ENCODE measurements at places on chromosomes 11 and 22. TPM values are rescaled to one million over a fixed set of nuclear protein-coding genes. Genes with fewer than 3 reads are reported as not detected.
A peak's percentile ranks its signal among the peaks of the same experiment; 100 is the strongest.

- no peak for DNase-seq
Observed at GRCh38 chr22:39291523-39291922, 27.9 kb downstream of the RPL3 start.

DNA sequence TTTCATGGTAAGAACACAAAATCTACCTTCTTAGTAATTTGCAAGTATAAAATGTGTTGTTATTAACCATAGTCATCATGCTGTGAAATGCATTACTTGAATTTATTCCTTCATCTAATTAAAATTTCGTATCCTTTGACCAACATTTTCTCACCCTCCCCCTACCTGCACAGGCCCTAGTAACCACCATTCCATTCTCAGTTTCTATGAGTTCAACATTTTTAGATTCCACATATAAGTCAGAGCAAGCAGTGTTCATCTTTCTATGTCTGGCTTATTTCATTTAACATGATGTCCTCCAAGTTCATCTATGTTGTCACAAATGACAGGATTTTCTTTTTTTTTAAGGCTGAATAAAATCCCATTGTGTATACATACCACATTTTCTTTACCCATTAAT, 43.5 kb upstream of the CCDC179 start:
- DNase-seq: no peak

The SF3A1 gene
- total RNA-seq: 75.7 TPM

- no peak for DNase-seq
Observed at GRCh38 chr11:131491503-131491902, 121.1 kb downstream of the NTM start.

GRCh38 chr22:17871726-17872458, 97.6 kb upstream of the BID start:
- DNase-seq: no peak

- DNase-seq: no peak
Observed at GRCh38 chr22:34842630-34843029, 223.3 kb upstream of the ISX start.

The CATSPERZ gene
- not detected for total RNA-seq

The VPREB1 gene
- not detected for total RNA-seq

DNA sequence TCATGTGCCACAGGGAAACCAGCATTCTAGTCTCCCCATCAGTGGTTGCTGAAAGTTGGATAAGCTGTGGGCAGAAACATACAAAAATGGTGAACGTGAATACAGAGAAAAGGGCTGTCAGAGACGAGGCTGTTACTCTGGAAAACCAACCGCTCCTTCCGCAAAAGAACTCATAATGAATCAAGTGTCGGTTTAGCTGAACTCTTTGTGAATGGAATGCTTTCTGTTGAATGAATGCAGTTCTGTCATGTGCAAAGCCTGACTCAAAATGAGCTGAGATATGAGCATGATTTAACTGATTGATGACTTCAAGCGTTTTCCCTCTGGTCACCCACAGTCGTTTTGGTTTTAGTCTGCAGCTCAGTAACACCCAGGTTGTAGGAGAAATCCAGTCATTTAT, 298.3 kb downstream of the ETS1 start:
- no peak for DNase-seq

DNA sequence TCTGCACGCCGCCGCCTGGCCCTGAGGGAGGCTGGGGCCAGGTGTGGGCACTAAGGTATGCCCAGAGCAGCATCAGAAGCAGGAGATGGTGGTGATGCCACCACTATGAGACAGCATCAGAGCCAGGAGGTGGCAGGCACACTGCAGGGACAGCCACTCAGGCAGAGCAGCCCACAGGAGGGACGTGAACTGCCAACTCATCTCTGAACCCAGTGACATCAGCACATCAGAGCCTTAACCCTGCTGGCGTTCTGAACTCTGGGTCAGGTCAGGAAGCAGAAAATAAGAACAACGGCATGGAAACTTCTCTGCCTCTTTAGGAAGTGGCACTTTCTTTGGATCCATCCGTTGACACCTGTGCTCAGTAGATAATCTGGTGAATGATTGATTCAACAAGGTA, 14.7 kb upstream of the IFT27 start:
- no peak for DNase-seq

DNA sequence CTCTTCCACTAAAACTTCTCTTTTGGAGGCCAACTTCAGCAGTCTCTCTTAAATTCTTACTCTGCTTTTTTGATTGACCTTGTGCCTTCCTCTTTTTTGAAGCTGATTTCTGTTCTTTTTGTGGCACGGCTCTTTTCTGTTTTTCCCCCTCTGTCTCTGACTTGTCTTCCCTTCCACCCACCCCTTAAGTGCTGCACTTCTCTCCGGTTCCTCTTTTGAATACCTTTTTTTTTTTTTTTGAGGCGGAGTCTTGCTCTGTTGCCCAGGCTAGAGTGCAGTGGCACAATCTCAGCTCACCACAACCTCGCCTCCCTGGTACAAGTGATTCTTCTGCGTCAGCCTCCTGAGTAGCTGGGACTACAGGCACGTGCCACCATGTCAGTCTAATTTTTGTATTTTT, 211.9 kb downstream of the BLID start:
- DNase-seq: no peak

The SCUBE2 gene
- total RNA-seq: 0.76 TPM

The LUZP2 gene
- total RNA-seq: 0.05 TPM

The SCARF2 gene
- 17.4 TPM for total RNA-seq

- no peak for DNase-seq
Observed at GRCh38 chr11:121864660-121865059, 251.4 kb downstream of the BLID start.

GRCh38 chr11:71185411-71185810, 67.0 kb downstream of the SHANK2 start:
- DNase-seq: no peak

- DNase-seq: no peak
Observed at GRCh38 chr22:31474743-31475142, 14.9 kb downstream of the EIF4ENIF1 start.

GRCh38 chr11:120024046-120024445, 113.9 kb downstream of the TRIM29 start:
- no peak for DNase-seq

DNA sequence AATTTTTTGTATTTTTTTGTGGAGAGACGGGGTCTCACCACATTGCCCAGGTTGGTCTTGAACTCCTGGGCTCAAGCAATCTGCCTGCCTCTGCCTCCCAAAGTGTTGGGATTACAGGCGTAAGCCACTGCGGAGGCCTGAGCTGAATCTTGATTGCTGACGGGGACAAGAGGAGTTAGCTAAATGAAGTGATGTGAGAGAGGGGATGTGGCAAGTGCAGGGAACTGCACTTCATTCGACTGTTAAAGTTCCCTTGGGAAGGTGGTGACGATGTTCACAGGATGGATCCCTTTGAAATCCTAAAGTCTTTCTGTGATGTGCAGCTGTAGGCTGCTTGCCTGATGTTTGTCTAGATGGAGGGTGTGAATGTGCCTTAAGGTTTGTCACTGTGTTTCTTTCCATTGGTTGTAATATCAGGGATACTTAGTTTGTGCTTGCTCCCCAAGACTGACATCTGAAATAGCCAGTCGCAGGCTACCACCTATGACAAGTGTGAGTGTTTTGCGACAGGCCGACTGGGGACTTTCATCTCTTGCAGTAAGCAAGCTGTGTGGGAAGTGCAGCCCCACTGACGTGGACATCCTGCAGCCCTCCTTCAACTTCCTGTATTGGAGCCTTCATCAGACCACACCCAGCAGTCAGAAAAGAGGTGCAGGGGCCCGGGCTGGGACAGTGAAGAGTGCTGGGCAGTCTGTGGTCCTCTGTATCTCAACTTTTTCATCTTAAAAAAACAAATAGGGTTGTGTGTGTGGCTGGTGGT, 19.6 kb upstream of the CCDC134 start:
- no peak for DNase-seq

DNA sequence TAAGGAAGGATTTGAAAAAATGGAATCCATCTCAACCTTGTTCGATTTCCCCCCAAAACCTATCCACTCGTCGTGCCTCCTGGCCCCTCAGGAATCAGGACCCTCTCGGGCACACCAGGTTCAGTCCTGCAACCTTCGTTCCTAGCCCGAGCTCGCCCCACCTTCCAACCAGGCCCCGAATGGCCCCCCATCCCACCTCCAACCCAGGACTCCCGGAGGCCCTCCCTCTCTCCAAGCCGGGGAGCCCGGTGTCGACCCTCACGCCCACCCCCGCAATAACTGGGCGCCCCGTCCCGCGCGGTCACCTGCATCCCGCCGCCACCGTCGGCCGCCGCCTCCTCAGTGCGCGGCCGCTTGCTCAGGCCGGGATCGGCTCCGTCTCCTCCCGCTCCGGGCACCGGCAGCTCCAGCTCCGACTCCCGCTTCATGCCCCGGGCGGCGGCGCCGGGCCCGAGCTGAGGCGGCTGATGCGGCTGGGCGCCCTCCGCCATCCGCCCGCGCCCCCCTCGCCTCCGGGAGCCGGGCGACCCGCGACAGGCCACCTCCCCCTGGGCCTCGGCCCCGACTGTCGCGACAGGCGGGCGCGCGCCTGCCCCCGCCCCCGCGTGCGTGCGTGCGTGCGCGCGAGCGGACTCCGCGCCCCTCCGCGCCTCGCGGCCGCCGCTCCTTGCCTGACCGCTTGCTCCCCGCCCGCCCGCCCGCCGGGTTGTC, 534 bp downstream of the RBFOX2 start:
- DNase-seq: no peak

GRCh38 chr11:116357784-116358544, 414.8 kb downstream of the BUD13 start:
- DNase-seq: no peak

- no peak for DNase-seq
Observed at GRCh38 chr11:122285070-122285988, 169.3 kb upstream of the BLID start.

DNA sequence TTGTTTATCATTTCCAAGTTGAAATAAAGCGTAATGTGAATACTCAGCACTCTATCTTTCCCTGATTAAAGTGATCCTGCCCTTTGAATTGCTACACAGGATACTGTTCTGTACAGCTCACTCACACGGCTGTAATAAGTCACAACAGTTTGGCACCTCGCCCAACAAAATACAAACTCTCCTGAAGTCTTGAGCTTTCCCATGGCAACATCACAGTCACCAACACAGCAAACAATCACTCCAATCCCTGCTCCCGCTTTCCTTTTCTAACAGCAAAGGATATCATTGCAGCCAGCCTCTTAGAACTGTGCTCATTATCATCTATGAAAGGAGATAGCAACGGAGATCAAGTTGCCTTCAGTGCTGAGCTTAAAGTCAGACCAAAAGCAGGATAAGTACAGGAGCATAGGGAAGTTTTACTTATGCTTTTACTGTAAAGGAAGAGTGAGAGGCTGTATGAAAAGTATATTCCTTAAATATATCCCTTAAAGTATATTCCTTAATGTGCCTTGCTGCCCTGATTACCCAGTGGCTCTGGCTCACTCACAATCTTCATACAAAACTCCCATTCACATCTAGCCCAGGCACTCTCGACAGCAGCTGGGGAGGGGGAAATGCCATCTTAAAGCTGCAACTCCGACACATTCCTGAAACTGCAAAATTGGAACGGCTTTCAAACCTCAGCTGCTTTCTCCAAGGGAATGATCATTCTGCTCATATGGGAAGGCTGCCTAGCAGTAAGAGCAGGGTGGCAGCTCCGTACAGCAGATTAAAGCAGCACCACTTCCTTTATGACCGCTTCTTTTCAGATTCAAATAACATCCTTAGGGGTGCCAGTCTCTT, 35.8 kb downstream of the MAML2 start:
- peak; percentile 100 for DNase-seq

The RIMBP3B gene
- total RNA-seq: 0.06 TPM

DNA sequence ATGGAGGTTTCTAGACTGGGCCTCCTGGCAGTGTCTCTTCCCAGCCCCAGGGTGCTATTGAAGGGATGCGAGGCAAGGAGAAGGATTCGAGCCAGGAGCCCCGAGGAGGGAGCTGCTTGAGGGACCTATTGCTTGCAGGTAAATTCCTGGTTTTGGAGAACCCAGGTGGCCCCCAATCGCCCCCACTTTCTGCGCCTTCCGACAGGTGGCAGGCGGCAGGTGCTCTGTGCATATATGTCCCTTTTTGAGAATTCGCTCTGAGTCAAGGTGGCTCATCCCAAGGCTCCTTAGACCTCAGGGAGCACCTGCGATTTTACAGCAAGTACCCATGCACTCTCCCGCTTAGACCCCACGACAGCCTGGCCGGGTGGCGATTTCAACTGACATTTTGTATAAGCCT, 40.3 kb upstream of the SHISAL1 start:
- DNase-seq: no peak

- DNase-seq: no peak
Observed at GRCh38 chr11:61256710-61257482, 15.9 kb downstream of the PGA5 start.

GRCh38 chr11:2774173-2775082, 74.6 kb upstream of the KCNQ1OT1 start:
- no peak for DNase-seq

GRCh38 chr11:71580057-71581003, 2.3 kb downstream of the KRTAP5-11 start:
- peak; percentile 52 for DNase-seq

The OR52W1 gene
- total RNA-seq: not detected

- no peak for DNase-seq
Observed at GRCh38 chr11:9601037-9601875, 27.8 kb downstream of the WEE1 start.
